CD8-positive, alpha-beta memory T cell (primary cell): ENCODE measurements at places on chromosomes 16 and 17. TPM values are rescaled to one million over a fixed set of nuclear protein-coding genes. Genes with fewer than 3 reads are reported as not detected.

The CACNG4 gene
- not detected for total RNA-seq

GRCh38 chr16:73064212-73064993, 16.5 kb upstream of the ZFHX3 start:
- no peak for DNase-seq

The AKAP10 gene
- 32.6 TPM for total RNA-seq

DNA sequence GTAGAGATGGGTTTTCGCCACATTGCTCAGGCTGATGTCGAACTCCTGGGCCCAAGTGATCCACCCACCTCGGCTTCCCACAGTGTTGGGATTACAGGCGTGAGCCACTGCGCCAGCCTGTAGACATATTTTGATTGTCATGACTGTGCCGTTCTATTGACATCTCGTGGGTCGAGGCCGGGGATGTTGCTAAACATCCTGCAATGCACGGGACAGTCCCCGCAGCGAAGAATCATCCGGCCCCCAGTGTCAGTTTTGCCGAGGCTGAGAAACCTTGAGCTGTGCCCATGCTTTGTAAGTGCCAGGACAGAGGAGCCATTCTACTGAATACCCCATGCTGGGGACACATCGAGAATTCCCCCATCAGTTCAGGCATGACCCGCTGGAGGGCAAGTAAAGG, 69.1 kb upstream of the GSE1 start:
- DNase-seq = no peak

GRCh38 chr17:44118427-44119050, 4.9 kb downstream of the HDAC5 start:
- no peak for DNase-seq

- DNase-seq = no peak
These were observed 146.8 kb downstream of the SEC14L1 start for GRCh38 chr17:77287432-77288068.

The CCDC200 gene
- total RNA-seq = not detected

GRCh38 chr17:17206913-17207335, 791 bp upstream of the PLD6 start:
- no peak for DNase-seq

GRCh38 chr16:81450783-81451491, 6.3 kb downstream of the CMIP start:
- DNase-seq = no peak

GRCh38 chr17:82780195-82780594, 28.3 kb downstream of the TBCD start:
- no peak for DNase-seq

The ACSM5 gene
- total RNA-seq = not detected

The ATMIN gene
- 31.3 TPM for total RNA-seq

GRCh38 chr17:7932949-7933348, 943 bp downstream of the CNTROB start:
- no peak for DNase-seq

The C16orf78 gene
- not detected for total RNA-seq

The FBXW10B gene
- total RNA-seq = 0.89 TPM

- DNase-seq = no peak
These were observed 162.6 kb downstream of the TOX3 start for GRCh38 chr16:52384378-52384777.

DNA sequence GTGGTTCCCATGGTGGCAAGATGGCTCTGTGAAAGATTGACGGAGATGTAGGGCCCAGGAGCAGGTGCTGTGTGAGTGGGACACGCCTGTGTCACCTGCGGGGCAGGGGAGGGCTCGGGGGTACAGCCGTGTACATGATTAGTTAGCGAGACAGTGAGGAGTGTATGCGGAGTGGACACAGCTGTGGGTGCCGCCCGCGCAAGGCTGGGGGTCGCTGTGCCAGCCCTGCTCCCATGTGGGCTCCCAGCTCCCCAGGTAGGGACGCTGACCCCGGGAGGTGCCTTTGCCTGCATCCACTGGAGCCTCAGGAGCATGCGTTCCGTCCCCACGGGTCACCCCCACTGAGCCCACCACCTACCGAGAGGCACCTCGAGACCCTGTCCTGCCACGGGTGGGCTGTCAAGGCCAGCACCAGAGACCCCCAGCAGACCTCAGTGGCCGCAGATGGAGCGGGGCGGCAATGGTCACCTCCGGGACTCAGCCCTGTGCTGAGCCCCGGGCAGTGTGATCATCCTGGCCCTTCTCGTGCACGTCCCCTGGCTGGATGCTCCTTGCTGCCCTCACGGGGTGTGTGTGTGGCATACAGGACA, 7.4 kb downstream of the CAPN15 start:
- no peak for DNase-seq

The ITGA2B gene
- not detected for total RNA-seq

DNA sequence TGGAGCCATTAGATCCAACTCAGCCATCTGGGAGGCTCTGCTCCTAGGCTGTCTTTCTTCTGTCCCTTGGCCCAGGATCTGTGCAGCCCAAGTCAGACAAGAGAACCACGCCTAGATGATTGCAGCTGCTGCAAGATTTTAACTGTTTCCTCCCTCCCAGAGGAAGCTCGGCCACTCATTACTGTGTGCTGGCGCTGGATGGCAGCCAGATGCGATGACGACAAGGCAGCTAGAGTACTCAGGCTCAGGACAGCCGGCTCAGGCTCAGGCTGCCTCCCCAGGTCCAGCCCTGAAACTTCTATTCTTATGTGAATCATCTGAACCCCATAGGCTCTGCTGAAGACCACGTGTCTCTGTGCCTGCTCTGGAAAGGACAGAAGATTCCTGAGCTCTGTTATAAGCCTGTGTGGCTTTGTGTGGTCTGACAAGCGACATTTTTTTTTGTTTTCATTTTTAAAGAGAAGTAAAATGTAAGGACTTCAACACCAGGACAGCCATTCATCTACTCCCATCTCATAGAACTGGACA, 32.1 kb upstream of the FBXW10B start:
- no peak for DNase-seq

- no peak for DNase-seq
These were observed 99.6 kb downstream of the ABCC1 start for GRCh38 chr16:16048904-16049582.

The MMP2 gene
- total RNA-seq = not detected

- no peak for DNase-seq
These were observed 29.9 kb downstream of the PEMT start for GRCh38 chr17:17561408-17562145.

DNA sequence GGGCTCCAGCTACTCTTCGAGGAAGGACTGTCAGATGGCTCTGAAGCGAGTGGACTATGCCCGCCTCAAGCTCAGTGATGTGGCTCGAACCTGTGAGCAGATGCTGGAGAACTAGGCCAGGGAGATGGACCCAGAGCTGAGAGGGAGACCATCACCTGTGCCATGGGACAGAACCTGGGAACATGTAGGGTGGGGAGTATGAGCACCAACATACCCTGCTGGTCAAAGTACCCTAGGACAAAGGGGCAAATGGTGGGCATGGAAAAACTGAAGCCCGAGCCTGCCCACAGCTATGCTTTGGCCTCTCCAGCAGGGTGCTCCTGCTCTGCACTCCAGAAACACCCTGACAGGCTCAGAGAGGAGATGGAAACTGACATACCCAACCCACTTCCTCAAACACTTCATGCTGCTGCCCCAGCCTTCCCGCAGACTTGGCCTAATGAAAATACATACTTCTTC, 1.9 kb downstream of the MED11 start:
- no peak for DNase-seq

GRCh38 chr17:51585514-51586104, 325.3 kb downstream of the UTP18 start:
- no peak for DNase-seq

The CSH1 gene
- total RNA-seq = not detected

GRCh38 chr17:78946131-78946530, 20.9 kb upstream of the TIMP2 start:
- no peak for DNase-seq

- DNase-seq = no peak
These were observed 7.7 kb downstream of the CES1 start for GRCh38 chr16:55825115-55825728.

The FOXO3B gene
- 5.4 TPM for total RNA-seq

The SMIM22 gene
- not detected for total RNA-seq

The HP gene
- not detected for total RNA-seq

DNA sequence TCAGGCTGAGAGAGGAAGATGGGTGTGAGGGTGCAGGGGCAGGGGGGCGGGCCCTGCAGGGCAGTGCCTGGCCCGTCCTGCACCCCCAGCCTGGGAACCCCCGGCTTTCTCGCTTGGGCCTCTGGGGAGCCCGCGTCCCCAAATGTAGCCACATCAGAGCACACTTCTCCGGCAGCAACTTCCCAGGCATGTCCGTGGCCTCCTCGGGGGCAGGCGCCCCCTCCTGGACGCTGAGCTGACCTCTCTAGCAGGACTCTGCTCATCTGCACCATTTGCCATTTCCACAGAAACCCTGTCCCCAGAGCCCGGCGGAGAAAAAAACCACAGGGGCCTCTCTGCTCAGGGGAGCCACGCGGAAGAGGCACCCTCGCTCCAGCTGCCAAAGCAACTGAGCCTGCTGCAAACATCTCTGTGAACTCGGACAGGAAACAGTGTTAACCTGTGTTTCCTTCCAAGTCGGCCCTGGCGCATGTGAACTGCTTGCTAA, 63.4 kb downstream of the KLHDC4 start:
- peak; percentile 27 for DNase-seq

DNA sequence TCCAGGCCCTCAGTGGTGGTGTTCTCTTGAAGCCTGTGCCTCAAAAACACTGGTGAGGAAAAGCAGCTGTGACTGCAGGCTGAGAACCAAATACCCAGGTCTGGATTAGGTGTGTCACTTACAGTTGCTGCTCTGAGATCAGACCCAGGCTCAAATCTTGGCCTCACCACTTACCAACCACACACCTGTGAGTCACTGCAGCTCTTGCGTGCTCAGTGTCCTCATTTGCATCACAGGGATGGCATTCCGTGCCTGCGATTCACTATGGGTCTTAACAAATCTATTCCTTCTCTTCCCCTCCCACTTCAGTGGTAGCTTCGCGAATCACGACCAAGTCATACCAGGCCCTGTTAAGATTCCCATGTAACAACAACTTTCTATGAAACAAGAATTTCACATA, 233.4 kb upstream of the HSBP1 start:
- no peak for DNase-seq

GRCh38 chr17:80023481-80024205, 12.0 kb downstream of the TBC1D16 start:
- no peak for DNase-seq

- no peak for DNase-seq
These were observed 26.0 kb downstream of the ERCC4 start for GRCh38 chr16:13945744-13946485.

The TBC1D3G gene
- not detected for total RNA-seq

DNA sequence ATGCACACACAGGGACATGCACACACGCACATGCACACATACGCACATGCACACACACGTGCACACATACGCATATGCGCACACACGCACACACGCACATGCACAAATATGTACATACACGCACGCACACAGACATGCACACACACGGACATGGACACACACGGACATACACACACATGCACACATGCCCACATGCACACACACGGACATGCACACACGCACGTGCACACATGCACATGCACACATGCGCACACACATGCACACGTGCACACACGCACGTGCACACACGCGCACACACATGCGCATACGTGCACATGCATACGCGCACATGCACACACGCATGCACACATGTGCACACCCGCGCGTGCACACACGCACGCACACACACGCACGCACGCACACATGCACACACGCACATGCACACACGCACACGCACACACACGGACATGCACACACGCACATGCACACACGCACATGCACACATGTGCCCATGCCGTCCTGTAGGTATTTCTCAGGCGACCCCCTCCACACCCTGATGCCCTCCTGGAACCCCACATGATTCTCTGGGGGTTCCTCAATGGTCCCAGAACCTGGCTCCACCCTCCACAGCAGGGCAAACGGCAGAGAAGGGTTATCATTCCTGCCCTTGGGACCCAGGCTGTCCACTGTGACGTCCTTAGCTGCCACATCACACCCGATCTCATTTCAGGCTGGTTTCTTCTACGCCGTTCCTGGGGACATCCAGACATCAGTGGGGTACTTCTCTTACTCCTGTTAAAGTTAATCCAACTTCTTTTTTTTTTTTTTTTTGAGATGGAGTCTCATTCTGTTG, 9.6 kb upstream of the RBFOX3 start:
- DNase-seq = no peak

The GPRC5B gene
- 0.11 TPM for total RNA-seq

The KCNJ12 gene
- not detected for total RNA-seq
